ENCODE measurements at places on chromosomes 5 and 9. TPM values are rescaled to one million over a fixed set of nuclear protein-coding genes. Genes with fewer than 3 reads are reported as not detected.

DNA sequence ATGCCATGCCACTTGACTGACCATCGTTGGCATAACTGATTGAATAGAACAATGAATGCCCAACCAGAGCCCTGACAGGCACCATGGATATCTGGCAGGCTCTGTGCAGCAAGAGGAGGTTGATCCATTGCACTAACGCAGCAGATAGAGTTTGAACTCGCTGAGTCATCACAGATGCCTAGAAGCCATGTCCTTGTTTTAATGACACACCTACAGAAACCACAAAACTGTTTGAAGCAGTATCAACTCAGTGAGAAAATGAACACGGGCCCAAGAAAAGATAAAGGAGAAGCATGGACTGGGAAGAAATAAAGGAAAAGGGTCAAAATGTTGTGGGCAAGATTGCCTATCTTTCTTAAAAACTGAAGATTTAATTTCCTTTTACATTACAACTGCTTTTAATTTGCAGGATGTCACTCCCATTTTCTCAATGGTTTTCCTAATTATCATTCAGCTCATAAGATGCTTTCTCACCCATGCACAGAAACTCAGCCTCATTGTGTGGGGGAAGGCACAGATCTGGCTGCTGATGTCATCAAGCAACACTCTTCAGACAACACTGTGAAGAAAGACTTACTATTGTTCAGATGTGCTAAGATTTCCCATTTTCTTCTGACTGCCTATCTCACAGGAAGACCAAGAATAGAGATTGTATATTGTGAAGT lies 129.0 kb downstream of the PIK3R1 start:
- no peak for DNase-seq

The IGFBPL1 gene
- not detected for total RNA-seq

The BHMT gene
- total RNA-seq = 2.4 TPM

The IL13 gene
- total RNA-seq = not detected

The PCDHB4 gene
- total RNA-seq = 14.5 TPM

- peak; percentile 29 for DNase-seq
These were observed 447 bp downstream of the CRAT start for GRCh38 chr9:129109952-129110739.

GRCh38 chr5:174221436-174221835 lies 175.9 kb downstream of the NSG2 start:
- no peak for DNase-seq

Data from tibial nerve (tissue), 4 donors.